ENCODE measurements at places on chromosomes 16 and 17.
A peak's percentile ranks its signal among the peaks of the same experiment; 100 is the strongest.

GRCh38 chr17:62902531-62903220 is 63.4 kb upstream of the TANC2 start:
- DNase-seq, result no peak

DNA sequence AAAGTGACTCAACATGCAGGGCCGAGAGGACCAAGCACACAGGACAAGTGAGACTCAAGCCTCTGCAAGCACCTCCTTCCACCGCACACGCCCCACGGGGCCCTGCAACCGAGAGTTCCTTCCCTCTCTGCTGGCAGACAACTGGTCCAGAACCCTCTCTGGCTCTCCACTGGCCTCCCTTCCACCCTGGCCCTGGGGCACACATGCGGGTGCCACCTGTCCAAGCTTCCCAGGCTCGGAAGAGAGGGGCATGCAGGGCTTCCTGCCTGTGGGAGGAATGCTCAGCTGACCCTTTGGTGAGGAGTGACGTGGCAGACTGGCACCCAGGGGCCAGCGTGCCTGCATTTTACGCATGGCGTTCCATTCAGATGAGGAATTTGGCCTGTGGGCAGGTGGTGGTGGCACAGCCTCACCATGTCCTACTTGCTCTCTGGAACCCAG is 59.8 kb downstream of the PIPOX start:
- DNase-seq, result no peak

DNA sequence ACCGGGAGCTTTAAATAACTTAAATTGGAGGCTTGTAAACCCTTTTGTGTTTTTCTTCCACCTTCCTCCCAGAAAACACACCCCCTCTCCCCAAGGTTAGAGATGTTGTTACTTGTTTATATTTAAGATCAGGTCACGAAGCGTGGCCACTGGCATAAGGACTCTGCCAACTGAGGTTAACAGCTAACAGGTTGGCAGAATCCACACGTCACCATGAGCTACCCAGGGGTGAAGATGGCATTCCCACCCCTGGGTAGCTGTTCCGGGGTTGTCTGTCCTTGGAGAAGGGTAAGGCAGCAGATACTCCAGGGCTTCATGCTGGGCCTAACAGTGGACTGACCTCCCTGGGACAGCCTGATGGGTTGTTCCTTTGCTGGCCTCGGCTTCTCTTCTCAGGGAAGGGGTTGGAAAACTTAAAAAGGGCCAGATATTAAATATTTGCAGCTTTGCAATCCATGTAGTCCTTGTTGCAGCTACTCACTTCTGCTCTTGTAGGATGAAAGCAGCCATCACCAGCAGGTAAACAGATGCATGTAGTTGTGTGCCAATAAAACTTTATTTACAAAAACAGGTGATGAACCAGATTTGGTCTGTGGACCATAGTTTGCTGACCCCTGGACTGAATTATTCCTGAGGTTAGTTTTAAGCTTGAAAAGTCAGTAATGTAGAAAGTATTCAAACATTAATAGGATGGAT is 148.6 kb downstream of the MSI2 start:
- no peak for DNase-seq

- no peak for DNase-seq
Measured at GRCh38 chr17:42748202-42748907, 3.5 kb upstream of the EZH1 start.

- peak; percentile 57 for DNase-seq
Measured at GRCh38 chr17:82213251-82214011, 789 bp upstream of the CCDC57 start.

DNA sequence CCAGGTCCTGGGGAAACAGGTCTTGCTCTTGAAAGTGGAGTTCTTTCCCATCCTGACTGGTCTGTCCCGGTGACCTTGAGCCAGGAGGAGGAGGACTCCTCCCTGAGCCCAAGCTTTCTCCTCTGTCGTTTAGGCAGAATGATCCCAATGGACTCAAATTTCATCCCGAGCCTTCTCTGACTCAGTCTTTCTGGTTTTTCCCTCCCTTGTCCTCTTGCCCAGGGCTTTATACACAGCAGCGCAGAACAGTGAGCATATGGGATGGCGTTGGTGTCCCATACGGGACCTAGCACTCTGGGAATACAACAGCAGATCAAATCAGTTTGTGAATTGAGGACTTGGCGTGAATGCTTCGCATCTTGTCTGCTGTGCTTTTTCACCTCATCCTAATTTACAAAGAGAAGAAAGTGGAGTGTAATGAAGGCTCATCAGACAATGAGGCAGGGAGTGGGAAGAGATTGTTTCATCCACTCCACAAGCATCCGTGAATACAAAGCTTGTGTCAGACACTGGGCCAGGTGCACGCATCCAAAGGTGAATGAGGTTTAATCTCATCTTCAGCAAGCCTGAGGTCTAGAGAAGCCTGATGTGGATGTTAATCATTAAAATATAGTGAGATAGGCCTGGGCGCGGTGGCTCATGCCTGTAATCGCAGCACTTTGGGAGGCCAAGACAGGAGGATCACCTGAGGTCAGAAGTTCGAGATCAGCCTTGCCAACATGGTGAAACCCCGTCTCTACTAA is 1.1 kb upstream of the XYLT1 start:
- no peak for DNase-seq

DNA sequence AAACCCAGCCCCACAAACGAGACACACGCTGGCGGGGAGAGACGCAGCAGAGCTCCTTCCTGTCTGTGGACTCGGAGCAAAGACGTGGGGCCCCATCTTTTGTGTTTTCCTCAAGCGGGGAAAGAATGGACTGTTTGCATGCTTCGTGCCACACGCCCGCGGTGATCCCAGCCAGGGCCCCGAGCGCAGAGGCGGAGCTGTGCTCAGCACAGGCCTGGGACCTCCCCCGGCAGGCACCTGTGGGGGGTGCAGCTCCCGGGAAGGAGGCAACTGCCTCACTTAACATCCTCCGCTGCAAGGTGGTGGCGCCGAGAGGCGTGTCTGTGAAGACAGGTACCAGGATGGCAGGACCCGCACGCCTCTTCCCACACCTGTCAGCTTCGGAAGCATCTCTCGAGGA is 19.1 kb downstream of the TRARG1 start:
- peak; percentile 13 for DNase-seq

- DNase-seq, result no peak
Measured at GRCh38 chr16:8194794-8195193, 395.5 kb downstream of the TMEM114 start.

- no peak for DNase-seq
Measured at GRCh38 chr17:74491626-74492025, 25.2 kb downstream of the CD300A start.

Data from stimulated activated CD4-positive, alpha-beta T cell treated with anti-CD3 and anti-CD28 coated beads, TNF-alpha, amount 100 ng/mL, for 24 hours (primary cell).